ENCODE measurements at places on chromosomes 5 and 9.
A peak's percentile ranks its signal among the peaks of the same experiment; 100 is the strongest.

DNA sequence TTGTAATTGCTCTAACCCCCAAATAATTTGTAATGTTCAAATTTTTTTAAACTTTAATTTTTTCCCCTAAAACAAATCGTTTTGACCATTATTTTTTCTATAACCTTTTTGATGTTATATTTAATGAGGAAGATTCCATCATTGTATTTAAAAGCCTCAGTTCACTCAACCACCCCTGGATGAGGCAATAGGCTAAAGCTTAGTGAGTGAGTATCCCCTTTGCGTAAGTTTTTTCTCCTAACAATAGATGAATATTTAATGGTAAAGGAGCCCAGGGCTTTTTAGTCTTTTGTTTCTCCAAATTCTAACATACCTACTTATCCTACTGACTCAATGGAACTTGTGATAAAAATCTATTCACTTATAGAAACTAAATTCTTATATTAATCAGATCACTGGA, 38.1 kb downstream of the ALDH1A1 start:
- DNase-seq = no peak

GRCh38 chr9:113255438-113255837, 19.9 kb downstream of the CDC26 start:
- no peak for DNase-seq

DNA sequence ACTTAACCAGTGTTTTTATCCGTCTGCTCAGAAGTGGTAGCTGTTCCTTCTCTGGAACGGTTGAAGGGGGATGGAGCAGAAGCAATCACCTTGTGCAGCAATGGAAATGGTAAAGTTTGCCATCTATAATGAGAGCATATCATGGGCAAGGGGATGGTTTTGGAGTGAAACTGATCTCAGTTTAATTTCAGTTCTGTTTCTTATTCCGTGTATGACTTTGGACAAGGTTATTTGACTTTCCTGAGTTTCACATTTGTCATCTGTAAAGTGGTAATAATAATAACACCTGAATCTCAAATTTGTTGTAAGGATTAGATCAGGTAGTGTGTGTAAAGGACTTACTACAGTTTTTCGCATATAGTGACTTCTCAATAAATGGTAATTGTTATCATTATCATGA, 106.1 kb downstream of the PCSK1 start:
- DNase-seq = no peak

DNA sequence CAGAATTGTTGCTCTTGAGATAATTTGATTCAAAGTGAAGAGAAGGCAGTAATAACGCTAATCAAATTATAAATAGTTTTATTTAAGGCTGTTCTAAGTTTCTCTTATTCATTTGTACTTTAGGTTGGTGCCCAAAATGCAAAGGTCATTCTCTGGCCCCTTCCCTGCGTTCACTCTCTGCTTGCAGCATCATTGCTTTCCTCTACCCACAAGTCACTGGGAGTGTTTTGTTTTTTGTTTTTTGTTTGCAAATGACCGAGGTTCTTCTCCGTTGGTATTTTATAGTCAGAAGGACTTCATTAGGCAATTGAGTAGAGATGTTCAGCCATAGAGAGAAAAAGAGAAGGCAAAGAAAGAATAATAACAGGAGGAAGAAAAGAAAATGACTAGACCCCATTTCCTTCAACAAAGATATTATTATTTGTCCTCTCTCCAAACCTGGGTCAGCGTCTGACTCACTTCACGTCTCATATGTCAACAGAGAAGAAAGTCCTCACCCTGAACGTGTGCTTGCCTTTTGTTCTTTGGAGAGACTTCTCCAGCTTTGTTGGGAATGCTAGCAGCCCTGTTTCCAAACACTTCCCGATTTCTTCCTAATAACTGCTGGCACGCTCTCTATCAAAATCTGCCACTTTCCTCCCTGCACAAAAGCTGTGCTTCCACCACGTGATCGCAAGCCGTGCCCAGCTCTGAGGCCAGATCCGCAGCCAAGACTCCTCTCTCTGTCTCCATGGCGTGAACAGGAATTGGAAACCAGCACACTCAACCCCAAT, 119.8 kb downstream of the EBF1 start:
- DNase-seq = peak; percentile 59

GRCh38 chr5:17132444-17133083, 84.9 kb upstream of the BASP1 start:
- peak; percentile 54 for DNase-seq

DNA sequence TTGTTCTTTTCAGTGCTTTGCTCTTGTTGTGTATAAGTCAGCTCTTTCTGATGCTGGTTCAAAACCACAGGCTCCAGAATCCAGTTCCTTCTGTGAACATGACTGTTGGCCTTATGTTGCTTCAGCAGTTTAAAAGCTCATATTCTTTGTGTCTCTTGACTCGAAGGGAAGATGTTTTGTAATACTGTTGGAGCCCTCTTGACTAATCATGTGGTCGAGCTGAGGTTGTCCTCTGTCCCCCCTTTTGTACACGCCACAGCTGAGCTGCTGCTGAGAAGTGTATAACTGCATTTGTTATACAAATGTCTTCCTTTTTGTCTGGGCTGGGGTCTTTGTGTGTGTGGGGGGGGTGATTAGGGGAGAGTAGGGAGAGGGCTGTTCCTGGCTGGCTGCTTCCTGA, 35.8 kb downstream of the SLC36A1 start:
- peak; percentile 78 for DNase-seq

DNA sequence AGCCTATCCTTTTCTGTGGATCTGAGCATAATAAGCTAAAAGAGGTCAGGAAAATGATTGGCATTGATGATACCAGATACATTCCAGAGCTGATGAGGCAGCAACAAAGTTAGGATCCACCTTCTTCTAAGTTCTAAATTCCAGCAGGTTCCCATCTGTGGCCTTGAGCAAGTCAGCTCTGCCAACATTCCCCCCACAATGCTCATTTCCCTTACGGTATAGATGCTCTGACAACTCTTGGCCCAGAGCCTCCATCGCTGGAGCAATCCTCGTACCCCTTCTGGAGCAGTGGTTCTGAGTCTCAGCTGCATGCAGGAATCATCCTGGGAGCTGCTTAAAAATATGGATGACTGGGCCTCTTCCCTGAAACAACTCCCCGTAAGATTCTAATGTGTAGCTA, 78.1 kb downstream of the MED27 start:
- DNase-seq = no peak

- DNase-seq = no peak
Observed at GRCh38 chr5:1413211-1413610, 32.0 kb downstream of the SLC6A3 start.

DNA sequence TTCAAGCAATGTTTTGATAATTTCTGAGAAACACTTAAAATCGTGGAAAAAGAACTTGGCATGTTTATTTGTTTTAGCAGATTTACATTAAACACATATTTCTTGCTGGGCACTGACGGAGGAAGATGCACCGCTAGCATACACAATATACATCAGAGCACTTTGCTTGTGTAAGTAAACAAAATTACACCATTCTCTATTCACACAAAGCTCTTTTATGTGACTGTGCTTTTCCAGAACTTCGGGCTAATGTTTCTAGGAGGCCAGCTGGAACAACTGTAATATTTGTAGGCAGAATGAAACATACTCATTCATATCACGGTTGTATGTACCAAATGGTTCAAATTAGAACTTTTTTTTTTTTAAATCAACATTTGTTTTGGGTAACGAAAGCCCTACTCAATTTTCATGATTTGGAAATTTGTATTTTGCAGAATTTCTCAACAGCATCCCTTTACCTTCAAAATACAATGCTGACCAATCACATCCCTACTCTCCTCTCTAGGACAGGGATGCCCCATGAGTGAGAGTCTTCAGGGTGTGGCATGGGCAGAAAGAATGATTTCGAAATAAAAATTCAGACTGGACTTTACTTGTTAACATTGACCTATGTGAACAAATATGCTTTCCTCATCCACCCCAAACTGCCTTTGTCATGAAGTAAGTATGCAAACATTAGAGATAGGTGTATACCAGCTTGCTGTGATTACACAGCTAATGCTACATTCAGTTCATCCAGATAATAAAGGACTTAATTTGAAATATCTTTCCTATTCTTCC, 425.1 kb downstream of the BNC2 start:
- DNase-seq = peak; percentile 78

GRCh38 chr5:25858019-25858418, 1180.4 kb downstream of the CDH9 start:
- no peak for DNase-seq

- no peak for DNase-seq
Observed at GRCh38 chr5:81631124-81631523, 119.8 kb downstream of the SSBP2 start.

DNA sequence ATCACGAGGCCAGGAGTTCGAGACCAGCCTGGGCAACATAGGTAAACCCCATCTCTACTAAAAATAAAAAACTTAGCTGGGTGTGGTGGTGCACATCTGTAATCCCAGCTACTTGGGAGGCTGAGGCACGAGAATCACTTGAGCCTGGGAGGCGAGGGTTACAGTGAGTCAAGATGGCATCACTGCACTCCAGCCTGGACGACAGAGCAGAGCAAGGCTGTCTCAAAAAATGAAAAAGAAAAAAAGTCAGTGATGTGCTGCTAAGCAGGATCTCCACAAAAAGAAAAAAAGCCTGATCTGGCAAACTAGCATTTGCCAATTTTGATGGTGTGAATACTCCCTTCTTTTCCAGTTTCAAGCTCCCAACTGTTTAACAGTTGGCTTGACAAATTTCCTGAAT, 21.9 kb downstream of the F2R start:
- DNase-seq = no peak

GRCh38 chr5:161411156-161411555, 135.4 kb downstream of the GABRB2 start:
- DNase-seq = no peak

DNA sequence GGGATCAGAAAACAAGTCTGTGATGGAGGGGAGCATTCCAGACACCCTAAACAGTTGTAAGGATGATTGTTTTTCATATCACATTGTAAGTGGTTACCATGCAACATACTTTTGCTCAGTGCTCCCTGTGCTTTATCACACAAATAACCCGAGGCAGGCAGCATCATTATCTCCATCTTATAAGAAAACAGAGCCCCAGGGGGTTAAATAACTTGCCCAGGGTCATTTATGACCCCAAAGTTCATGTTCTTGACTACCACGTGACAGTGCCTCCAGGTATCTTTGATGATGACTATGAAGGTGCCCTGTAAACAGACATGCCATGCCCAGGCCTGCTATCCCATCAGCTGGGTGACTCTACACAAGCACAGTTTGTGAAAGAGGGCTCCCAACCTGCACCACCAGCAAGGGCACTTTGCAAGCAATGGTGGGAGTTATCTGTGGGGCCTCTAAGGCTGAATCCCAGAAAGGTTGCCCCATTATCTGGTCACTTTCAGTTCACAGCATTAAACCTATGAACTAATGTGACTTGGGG, 9.5 kb downstream of the GNPDA1 start:
- no peak for DNase-seq

DNA sequence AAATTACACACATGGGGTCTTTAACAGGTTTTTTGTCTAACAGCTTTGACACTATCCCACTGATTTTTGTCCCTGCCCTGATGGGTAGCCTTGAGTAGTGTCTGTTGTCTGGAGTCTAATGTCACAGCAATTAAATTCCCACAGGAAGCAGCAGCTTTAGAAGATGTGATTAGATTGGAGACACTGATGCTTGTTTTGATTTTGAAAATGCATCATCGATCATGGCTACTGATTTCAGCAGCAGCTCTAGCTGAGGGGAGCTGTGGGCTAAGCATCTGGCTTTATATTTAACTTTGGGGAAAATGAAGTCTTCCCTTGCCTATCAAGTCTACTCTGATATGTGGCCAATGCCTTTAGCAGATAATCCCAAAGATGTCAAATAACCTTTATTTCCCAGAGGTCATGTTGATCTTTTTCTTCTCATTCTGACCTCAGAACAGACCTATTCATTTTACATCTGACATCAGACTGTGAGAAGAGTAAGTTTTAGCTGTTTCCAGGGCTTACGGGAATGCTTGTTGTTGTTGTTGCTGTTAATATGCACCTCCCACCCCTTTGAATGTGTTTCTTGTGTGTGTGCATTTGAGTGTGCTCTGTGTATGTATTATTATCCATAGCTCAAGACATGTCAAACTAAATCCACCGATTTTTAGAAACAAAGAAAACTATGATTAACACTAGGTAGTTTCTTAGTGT, 704.9 kb upstream of the NUDT12 start:
- DNase-seq = no peak

DNA sequence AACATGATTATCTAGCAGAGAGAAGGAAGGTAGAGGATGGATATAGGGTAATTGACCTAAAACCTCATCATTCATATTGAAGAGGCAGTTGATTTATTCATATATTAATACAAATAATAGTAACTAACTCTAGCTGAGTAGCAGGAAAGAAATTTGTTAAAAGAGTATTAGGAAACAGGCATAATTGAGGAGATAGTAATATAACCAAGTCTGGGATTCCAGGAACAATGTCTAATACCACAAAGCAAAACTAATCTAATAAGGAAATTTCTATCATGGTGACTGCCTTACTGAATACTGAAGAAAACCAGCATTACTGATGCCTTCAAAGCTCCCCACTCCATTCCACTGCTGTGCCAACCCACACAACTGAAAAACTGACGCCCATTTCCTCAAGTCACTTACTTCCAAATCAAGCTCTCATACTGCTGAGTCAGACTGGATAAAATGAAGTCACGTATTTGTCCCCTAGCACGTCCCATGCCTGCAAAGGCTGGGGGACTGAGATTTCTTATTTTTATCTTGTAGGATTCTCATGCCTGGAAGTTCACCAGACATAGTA, 153.9 kb downstream of the SMC2 start:
- DNase-seq = peak; percentile 11

- DNase-seq = peak; percentile 76
Observed at GRCh38 chr5:154288145-154288544, 97.6 kb downstream of the GALNT10 start.

DNA sequence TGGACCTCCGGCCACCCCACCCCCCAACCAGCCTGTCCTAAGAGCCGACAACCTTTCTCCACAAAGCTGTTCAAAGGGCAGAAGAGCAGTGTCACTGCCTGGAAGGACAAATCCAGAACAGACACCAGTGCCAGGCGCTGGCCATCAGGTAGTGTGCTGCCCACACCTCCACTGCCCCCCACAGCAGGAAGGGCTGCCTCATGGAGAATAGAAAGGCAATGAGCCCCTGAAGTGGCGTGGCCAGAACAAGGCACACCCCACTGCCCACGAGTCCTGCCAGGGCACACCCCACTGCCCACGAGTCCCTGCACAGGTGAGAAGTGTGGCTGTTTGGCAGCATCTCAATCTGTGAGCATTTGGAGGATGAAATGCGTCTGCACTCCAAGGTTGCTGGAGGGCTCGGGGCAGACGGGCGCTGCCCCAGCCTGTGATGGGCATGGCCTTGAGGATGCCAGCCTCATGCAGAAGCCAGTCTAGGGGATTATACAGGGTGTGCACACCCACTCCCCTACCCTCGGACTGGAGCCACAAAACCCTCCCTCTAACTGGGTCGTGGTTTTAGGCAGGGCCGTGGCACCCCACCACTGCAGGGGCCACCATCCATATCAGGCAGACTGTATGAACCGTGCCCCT, 2.3 kb upstream of the SLC9A3 start:
- no peak for DNase-seq

DNA sequence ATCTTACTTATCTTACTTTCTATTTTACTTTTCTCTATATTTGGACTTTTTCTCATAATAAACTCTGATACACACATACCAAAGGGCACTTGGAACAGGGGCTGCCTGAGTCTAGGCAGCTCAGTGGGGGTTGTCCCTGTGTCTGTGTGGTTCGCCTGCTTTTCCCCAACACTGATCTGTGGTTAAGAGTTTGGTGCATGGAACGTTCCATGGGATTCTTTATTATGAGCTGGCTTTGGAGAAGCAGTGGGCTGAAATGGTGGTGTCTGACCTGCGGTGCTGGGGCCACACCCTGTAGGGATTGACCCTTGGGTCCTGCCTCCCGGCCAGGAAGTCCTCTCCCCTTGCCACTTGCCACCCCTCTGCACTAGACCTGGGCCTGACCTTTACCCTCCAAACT, 47.4 kb downstream of the ANKRD33B start:
- DNase-seq = peak; percentile 59

GRCh38 chr5:109743041-109743531, 53.4 kb downstream of the MAN2A1 start:
- DNase-seq = no peak
